ENCODE measurements at places on chromosomes 11 and 22.

DNA sequence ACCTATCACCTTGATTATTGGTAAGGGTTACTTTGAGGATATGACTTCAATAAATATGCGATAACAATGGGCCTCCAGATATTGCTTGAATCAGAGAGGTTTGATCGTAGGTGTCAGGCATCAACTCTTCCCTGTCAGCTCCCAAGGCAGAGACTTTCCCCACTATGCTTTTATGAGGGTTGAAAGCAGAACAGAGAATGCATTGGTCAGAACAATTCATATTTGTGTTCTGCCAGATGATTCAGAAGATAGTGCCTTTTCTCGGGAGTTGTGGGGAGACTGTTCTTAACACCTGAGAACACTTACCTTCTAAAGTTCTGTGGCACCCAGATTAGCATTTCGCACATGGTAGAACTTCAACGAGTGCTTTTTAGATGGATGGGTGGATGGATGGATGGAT is 386.3 kb upstream of the CADM1 start:
- DNase-seq, result no peak

DNA sequence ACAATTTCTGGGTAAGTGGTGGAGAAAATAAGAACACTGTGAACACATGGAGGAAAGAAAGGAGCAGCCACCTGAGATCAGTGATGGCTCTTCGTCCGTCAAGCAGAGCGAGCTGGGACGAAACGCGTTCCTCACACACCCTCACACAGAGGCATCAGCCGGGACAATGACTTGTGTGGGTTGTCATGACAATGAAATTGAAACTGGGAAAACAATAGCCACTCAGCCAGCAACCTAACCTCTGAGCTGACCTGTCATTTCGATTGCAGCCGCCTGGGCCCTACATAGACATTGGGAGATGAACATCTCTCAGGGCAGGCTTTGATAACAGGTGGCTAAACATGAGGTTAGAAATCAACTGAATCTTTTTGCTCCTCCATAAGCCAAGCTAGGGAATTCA is 51.3 kb downstream of the TRIM29 start:
- DNase-seq, result no peak

DNA sequence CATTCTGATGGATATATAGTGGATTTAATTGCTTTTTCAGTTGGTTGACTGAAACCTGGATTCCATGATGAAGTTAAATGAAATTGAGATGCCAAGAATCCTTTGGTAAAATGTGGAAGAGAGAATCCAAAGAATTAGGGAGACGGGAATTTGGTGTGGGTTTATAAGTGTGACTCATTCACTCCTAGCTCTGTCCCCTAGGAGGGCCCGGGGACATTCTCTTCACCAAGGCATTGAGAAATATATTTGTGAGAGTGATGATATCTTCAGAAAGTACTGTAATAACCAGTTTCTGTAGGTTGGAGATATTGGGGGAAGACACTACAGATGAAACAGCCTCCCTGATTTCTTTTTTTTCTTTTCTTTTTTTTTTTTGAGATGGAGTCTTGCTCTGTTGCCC is 13.6 kb upstream of the PHOX2A start:
- DNase-seq, result no peak

GRCh38 chr11:44332665-44333064 is 22.7 kb upstream of the ALX4 start:
- no peak for DNase-seq

DNA sequence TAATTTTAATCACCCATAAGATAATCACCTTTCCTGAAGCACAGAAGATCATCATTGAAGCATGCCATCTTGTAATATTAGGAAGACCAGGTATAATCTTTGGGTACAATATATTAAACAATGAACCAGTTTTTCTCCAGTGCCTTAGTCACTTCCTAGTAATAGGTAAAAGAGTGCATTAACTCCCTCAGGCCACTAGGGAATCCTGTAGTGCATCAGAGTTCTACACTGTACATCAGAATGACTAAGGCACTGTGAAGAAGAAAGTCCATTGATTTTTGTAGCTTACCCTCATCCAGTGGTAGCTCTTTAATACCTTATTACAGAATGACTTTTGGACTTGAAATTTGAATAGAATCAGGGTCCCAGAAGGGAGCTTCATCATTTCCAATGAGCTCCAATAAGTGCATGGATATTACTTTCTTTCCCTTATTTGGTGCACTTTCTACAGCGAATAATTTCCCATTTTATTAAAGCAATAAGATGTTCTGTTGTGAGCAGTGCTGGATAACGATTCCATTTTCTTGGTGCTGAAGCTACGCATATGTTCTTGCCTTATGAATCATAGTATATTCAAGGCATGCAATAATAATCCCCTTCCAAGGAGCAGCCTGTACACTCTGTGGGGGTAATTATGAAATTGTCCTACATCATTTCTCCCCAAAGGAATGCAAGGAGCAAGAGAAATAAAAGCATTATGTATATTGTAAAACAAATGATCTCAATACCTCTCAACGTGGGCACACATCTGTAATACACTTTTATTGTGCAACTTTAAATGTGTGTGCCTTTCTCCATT is 4.7 kb downstream of the C11orf87 start:
- no peak for DNase-seq

DNA sequence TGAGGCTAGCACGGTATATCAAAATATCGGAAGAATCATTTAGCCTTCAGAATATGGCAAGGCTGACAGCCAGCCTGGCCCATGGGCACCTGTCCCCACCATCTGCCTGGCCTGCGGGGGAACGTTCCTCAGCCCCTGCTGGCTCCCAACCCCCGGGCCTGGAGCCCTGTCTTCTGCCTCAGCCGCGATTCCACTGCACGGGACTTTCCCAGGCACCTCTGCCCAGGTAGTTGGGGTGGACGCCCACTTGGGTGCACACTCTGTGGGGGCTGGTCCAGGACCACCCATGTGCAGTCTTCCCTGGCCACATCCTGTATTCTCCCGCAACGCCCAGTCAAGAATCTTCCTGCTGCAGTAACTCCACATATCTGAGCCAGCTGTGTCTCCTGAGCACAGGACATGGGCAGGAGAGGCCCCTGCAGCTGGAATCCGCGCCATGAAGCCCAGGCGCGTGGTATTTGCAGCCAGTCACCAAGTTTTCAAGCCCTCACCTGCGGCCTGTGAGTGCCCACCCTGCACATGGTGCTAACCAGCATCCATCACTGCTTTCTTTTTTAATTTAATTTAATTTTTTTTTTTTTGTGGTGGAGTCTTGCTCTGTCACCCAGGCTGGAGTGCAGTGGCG is 77.9 kb downstream of the KCNQ1 start:
- no peak for DNase-seq

DNA sequence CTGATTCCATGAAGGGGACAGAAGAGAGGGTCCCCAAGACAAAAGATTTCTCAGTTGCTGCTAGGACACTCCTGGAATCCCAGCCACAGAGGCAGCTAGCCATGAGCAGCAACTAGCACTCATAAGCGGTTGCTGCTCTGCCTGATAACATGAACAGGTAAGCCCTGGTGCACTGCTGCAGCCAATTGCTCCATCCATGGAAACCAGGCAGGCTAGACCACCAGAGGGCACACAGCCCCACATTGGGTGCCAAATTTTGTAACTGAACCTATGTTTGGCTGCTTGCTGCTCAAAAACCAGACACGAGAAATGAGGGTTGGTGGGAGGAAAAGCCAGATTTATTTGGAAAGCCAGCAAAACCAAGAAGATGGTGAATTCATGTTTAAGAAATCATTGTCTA is 21.9 kb upstream of the QSER1 start:
- no peak for DNase-seq

GRCh38 chr11:127000291-127000968 is at the start of gene KIRREL3:
Gene KIRREL3, minus strand, starts transcription at chr11:127000770.
- no peak for DNase-seq

- peak; percentile 50 for DNase-seq
Measured at GRCh38 chr11:67356864-67357561, 3.7 kb upstream of the POLD4 start.

DNA sequence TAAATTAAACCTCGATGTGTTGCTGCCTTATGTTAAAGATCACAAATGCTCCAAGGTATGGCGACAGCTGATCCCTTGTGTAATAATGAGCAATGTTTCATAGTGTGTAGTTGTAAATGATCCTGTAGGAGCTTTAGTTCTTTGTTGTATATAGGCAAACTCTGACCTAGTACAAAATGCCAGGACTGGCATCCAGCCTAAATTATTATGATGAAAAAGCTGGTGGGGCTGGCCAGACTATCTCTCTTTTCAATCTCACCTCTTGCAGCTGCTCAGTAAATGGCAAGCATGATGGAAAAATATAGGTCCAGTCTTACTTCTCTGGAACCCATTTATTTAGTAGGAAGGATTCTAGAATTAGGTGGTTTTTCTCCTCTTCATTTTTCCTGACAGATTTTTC is 345.1 kb upstream of the C11orf87 start:
- no peak for DNase-seq

DNA sequence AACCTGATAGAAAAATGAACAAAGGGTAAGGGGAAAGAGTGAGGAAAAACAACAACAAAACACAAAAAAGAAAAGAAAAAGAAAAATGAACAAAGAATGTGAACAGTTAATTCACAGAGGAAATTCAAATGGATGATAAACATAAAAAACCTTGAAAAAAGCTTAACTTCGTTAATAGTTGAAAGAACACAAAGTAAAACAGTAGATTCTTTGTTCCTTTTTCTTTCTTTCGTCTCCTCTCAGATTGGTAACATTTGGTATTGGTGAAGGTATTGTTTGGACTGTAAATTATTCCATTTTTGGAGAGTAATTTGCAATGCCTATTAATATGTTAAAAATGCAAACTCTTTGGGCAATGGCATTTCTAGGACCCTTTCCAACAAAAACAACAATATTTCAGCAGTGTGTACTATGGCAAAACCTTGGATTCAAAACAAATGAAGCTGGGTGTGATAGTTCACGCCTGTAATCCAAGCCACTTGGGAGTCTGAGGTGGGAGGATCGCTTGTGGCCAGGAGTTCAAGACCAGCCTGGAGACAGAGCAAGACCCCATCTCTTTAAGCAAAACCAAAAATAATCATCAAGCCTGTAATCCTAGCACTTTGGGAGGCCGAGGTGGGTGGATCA is 3.3 kb upstream of the BACE1 start:
- DNase-seq, result peak; percentile 22

GRCh38 chr11:78533399-78533798 is 41.3 kb downstream of the NARS2 start:
- no peak for DNase-seq

DNA sequence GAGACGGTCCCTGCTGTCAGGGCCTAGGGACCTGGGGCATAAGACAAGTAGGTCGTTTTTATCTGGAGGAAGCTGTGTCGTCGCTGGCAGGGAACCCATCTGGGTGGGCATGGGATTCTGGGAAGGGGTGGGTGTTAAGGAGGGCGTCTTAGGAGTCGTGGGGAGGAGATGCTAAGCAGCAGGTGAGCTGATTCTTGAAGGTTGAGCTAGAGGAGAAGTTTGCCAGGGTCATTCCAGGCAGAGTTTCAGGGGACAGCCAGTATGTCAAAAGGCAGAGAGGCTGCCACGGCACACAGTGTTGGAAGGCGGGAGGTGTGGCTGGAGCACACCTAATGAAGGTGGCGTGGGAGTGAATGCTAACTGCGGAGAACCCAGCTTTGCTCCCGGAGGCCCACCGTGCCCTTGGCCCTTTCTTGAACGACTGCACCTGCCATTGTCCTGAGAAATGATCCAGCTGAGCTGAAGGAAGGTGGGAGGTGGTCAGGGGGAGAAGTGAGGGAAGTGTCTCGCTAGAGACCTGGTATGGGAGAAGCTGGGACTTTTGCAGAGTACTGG is 1.3 kb downstream of the FAM118A start:
- no peak for DNase-seq

- no peak for DNase-seq
Measured at GRCh38 chr11:5196067-5196466, 4.4 kb downstream of the OR51V1 start.

DNA sequence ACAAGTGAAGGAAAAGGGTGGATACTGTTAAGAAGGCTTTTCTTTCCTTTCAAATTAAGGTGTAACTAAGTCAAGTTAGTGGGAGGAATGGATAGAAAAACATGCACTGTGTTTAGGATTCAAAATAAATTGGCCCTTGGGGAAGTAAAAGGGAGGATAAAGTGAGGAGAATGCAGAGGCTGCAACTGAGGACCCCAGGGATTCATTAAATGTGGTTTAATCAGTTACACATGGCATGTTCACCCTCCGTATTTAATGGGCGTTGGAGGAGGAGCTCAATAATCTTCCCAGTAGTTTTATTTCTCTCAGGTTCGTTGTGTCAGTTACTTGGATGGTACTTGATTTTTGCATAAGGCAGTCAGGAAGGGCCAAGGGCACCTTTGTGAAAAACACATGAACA is 966.3 kb downstream of the JRKL start:
- DNase-seq, result no peak

- no peak for DNase-seq
Measured at GRCh38 chr11:24267014-24267413, 229.8 kb upstream of the LUZP2 start.

DNA sequence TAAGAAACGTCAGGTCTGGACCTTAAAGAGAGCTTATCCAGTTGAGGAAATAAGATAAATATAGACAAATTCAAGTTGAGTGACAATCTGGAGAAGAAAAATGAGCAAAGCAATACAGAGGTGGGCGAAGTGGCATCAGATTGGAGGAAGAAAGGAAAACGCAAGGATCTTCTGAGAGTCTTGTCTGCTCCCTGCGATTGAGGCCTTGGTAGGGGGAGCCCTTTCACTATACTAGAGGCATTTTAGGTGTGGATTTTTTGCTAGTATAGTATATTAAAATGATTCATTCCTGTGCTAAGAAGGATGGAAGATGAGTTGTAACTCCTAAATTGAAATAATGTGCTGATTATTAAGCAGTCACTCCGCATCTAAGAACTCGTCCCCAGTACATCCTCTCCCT is 8.1 kb downstream of the NUP50 start:
- DNase-seq, result no peak

DNA sequence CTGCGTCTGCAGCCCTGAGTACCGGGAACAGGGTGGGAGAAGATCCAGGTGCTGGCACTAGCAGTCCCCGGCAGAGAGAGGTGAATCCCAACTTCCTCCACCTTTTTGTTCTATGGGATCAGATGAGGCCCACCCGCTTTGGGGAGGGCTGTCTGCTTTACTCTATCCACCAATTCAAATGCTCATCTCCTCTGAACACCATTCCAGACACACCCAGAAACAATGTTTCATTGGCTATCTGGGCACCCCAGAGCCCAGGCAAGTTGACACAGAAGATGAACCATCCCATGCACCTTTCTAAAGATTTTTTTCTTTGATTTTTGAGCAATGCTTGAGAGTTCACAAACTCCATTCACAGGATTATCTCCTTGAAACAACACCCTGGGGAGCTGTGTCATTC is 78.0 kb downstream of the PARVB start:
- no peak for DNase-seq

DNA sequence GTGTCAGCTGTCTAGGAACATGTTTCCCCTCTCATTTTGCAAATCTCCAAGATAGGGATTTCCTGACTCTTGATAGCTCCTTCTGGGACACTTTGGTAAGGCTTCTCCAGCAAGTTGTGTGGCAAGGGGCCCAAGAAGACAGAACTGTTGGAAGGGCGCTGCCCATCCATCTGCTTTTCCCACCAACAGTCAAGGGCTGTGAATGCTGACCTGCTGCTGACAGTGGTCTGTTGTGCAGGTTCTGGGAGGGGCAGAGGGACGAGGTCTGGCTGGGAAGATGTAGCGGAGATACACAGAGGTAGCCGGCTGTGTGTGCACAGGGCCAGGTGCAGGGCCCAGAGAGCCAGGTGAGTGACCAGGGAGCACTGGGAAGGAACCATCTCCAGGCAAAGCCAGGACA is 12.2 kb downstream of the BCR start:
- DNase-seq, result no peak

GRCh38 chr22:24445481-24446259 is 18.3 kb downstream of the ADORA2A start:
- DNase-seq, result no peak

All from pulmonary artery endothelial cell (primary cell).